Activated T-helper 1 cell treated with anti-CD3 and anti-CD28 coated beads, Interleukin-2, amount 50 U/mL, for 16 hours (primary cell): ENCODE measurements at places on chromosomes 1 and 21.

DNA sequence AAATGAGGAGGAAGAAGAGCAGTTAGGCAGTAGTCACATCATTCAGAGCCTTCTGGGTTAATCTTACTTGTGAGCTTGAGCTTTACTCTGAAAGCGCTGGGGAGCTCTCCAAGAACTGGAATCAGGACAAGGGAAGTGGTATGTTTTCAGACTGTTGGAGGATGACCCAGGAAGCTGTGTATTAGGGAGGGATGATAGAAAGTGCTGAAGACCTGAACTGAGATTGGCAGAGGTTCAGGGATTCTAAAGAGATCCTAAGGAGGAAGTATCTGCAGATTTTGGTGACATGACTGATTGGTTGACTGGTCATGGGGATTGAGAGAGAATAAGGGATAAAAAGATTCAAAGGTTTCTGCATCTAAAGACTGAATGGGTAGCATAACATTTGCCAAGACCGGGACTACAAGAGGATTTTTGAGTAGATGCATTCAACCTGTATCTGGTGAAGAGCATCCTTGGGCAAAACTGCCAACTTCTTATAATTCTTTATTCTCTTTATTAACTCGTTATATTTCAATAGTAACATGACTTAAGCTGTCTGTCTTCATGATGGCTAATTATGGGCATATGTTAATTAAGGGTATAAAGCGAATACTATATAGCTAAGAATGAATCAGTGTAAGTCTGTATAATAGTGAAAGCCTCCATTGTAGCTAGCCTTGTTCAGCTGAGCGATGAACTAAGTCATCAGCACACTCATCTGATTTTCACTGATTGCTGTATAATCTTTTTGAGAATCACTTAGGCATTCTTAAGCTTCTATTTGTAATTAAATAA lies 41.8 kb downstream of the XCL1 start:
- no peak for DNase-seq

GRCh38 chr21:44762221-44763049 lies 39.2 kb downstream of the UBE2G2 start:
- no peak for DNase-seq

DNA sequence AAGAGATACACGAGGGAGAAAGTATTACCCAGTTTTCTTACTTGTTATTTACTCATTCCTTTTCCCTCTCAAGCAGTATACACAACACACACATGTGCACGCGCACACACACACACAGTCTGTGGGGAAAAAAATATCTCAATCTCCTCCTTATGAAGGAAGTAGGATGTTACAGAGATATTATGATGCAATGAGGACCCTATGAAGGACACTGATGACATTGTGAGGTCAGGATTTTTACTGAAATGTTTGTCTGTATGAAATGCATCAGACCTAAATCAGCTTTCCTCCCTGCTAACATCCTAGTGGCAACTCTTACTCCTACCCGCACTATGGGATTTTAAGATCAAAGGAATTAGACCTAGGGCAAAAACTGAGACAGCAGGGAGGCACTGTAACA lies at the start of gene WDR64:
Gene WDR64, plus strand, starts transcription at position 270 of the 400 bp plus-strand sequence. CDS start 204 bp downstream, outside the sequence.
- no peak for DNase-seq

DNA sequence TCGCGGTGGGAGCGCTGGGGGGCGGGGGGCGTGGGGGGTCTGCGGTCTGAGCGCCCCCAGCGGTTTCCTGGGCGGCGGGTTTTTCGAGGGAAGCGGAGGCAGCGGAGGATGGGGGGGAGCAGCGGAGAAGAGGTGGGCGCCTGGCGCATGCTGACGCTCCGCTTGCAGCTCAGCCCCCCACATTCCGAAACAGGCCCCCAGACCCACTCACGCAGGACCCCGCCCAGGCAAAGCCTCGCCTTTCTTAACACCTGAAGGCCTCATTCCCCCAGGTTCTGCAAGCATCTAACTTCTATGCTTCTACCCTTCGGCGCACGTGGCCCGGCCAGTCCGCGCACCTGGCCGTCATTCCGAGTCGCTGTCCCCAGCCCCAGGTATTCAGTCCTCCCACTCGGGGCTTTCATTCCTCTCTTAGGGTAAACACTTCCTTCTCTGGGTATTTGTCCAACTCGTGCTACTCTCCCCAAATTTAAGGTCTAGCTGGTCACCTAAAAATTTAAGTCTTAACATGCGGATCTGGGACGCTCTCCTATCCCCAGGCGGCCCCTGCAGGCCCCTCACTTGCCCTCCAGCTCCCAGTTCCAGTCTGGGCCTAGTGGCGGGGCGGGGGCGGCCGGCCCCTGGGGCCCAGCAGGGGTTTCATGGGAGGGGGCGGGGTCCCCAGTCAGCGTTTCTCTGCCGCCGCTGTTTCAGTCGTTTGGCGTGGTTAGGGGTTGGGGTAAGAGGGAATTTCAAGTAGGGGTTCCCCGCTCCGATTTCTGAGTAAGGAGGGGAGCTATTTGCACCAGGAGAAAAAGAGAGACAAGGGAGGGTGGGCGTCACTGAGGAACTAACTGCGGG lies 2.8 kb upstream of the ZBTB7B start:
- no peak for DNase-seq

DNA sequence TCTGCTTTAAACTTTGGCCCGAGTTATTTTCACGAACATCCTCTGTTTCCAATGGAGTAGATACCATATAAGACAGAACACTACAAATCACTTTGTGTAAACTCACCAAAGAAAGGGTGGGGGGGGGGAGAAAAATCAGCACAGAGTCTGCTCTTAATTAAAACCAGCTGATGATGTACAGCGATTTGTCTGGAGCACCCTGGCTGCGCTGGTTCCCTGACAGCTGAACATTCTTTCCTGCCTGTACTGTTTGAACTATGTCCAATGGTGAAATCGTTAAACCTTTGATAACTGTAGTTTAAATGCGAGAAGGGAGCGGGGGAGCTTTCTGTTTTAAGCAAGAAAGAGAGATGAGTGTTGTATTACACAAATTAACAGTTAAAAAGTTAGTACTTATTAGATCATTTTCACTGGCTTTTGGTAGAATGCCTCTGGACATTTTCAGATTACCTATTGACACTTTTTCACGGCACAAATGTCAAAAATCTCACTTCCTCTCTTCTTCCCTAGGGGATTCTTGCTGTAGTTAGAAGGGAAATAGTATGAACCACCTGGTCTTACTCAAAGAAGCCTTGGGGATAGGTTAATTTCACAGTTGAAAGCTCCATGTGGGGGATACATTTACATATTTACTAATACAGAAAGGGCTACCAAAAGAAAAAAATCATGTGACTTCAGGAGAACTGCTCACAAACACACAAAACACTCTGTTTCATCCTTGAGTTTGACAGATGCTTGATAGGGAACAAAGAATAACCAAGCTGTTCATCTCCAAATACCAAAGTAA lies 140.2 kb upstream of the RUNX1 start:
- DNase-seq, result no peak

GRCh38 chr1:184577319-184577718 lies 177.3 kb downstream of the EDEM3 start:
- no peak for DNase-seq

- DNase-seq, result no peak
Observed at GRCh38 chr1:68111519-68112436, 61.4 kb upstream of the DIRAS3 start.

- no peak for DNase-seq
Observed at GRCh38 chr21:42118901-42119300, 47.8 kb downstream of the UMODL1 start.

GRCh38 chr1:171948511-171948910 lies 107.2 kb downstream of the DNM3 start:
- DNase-seq, result no peak

DNA sequence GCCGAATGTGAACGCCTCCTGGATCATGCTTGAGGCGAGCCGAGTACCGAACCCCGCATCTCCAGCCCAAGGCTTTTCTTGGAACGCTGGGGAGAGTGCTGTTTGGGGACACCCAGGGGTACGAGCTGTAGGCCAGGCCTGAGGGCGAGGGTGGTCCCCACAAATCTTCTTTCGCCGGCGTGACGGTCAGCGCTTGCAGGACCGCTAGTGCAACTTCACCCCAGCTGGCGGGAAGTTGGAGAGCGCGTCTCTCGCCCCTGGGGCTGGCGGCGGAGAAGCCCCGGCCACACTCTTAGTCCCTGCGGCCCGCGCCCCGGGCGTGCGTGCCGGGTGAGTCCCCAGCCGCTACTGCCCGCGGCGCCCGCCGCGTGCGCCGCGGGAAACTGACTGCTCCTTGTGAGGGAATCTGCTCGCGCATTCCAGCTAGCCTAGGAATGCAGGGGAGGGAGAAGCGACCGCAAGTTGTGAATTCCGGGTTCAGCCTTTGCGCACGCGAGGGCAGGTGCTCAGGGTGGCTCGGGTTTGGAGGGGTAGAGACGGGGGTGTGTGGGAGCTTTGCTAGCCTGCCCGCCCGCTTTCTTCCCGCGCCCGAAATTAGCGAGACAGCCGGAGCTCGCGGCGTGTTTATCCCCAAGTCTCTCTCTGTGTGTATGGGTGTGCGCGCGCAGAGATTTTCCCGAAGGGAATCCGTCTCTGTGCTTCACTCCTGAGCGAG lies 884 bp downstream of the LHX4 start:
- DNase-seq, result no peak

GRCh38 chr1:179937668-179938254 lies 16.8 kb upstream of the CEP350 start:
- DNase-seq, result no peak

DNA sequence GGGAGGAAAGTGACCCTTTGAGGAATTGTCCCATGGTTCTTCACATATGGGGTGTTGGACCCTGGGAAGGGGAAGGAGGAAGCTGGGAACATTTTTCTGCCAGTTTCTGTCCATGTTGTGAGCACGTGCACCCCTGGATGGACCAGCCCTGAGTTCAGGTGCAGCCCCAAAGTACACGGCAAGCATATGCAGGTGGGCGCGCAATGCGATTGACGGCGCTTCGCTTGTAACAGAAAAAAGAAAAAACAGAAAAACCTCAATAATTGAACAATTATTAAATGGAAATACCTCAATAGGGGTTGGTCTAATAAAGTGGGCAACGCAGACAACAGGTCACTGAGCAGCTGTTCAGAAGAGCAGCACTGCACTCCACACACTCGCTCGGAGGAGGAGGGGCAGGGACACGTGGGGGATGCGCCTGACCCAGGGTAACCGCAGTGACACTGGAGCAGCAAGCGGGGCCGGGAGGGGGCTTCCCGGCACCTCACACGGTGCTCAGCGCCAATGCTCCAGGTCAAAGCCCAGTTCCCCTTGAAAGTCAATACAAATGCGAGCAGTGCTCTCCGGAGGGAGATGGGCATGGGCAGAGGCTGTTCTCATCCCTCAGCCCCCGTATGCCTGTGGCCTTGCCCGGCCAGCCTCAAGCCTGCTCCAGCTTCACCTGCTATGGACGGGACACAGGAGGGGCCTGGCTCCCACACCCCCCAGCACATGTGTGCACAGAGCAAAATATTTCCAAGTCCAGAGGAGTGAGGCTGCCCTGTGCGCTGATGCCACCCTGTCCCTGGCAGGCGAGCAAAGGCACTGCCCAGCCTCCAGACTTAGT lies 6.6 kb upstream of the ACTRT2 start:
- no peak for DNase-seq

- DNase-seq, result no peak
Observed at GRCh38 chr1:200411406-200412257, 1.8 kb upstream of the ZNF281 start.

GRCh38 chr1:27402349-27402754 lies 9.9 kb downstream of the GPR3 start:
- DNase-seq, result no peak

- no peak for DNase-seq
Observed at GRCh38 chr1:24958766-24959622, 28.9 kb upstream of the RUNX3 start.

DNA sequence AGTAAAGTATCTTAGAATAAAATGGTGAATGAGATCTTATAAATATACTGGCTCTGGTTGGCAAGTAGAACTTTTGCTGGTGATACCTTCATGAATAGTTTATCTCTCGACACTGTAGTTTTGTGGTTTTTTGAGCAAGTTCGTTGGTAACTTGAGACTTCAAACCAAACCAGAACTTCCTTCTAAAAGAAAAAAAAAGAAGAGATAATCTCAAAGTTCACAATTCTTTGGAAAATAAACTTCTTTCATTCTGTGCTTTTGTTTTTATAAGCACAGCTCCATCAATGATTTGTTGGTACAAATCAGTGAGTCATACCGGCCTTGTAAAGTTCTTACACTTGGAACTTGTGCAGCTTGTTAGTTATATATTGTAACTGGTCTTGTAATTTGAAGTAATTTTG lies 2.3 kb downstream of the HIPK1 start:
- DNase-seq, result no peak

- no peak for DNase-seq
Observed at GRCh38 chr1:159429074-159429861, 2.7 kb upstream of the OR10J4 start.

GRCh38 chr21:37560385-37560784 lies 193.8 kb downstream of the DYRK1A start:
- DNase-seq, result no peak

GRCh38 chr1:179955731-179956130 lies 1.1 kb downstream of the CEP350 start:
- no peak for DNase-seq

GRCh38 chr1:153791648-153792253 lies 16.5 kb downstream of the SLC27A3 start:
- DNase-seq, result no peak

DNA sequence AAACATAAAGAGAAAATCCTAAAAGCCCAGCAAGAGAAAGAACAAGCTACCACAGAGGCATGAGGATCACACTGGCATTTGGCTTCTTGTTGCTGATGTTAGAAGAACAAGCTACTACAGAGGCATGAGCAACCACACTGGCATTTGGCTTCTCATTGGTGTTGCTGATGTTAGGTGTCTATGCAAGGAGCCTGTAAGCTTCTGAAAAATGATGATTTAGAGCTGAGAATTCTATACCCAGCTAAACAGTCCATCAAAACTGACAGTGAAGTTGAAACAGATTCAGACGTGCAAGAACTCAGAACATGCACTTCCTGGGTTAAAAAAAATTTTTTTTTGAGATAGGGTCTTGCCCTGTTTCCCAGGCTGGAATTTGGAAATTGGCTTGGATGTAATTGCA lies 37.8 kb upstream of the ADARB1 start:
- no peak for DNase-seq

DNA sequence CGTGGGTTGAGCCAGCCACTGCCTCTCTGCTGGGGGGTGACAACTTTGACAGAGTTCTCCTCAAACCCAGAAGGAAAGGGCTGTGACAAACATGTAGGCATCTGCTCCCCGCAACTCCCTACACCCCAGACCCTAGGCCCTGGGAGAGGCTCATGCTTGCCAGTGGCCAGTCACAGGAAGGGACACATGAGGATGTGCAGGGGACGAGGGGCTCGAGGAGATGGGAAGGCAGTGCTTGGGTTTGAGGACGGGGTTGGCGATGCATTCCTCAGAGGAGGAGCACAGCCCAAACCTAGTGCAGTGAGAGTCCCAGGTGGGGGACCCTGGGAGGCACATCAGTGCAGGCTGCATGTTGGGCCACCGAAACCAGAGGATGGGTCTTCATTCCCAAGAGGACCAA lies 62.1 kb downstream of the STUM start:
- no peak for DNase-seq

- DNase-seq, result no peak
Observed at GRCh38 chr1:209634005-209634737, 18.1 kb downstream of the LAMB3 start.

- DNase-seq, result no peak
Observed at GRCh38 chr21:17780539-17780938, 38.6 kb downstream of the C21orf91 start.
